ENCODE measurements at places on chromosomes 5 and 9.

- no peak for DNase-seq
Measured at GRCh38 chr9:124439086-124439485, 11.2 kb upstream of the ADGRD2 start.

GRCh38 chr5:142613271-142613671 lies 72.6 kb downstream of the FGF1 start:
- DNase-seq = no peak

DNA sequence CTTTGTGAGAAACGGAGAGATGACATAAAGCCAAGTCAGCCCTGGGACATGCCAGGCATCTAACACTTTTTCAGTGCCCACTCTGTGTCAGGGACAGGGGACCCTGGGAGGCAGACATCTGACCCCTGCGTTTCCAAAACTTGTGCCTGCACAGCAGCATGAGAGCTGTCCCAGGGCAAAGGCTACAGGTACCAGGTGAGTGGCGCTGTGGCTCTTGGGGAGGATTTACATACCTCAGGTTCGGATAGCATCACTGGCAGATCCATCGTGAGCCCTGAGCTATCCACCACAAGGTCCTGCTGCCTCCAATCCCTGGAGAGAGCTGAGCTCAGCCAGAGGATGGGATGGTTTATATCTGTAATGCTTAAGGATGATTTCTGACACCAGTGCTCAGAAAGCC lies 52.4 kb downstream of the FSTL4 start:
- DNase-seq = no peak

- DNase-seq = peak; percentile 76
Measured at GRCh38 chr9:134783699-134784039, 96.9 kb upstream of the FCN2 start.

DNA sequence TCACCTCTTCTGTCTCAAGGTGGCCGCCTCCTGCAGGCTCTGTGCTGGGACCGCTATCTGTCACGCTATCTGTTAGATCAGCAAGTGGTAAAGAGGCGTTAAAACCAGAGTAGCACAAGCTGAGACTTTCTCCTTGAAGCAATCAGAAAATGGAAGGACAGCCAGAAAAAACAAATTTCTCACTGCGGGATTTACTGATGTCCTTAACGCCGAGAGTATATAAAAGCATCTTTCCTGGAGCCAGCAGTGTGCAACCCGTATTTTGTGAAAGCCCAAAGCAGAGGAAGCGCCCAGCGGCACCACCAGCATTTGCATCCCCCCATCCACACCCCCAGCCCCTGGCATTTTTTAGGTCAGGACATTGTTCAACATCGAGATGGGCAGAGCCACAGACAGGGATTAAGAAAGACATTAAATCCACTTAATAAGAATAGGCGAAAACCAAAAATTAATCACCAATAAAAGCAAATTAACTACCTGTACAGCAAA lies 48.6 kb downstream of the DUSP1 start:
- DNase-seq = no peak
